ENCODE measurements at places on chromosomes 4 and X. TPM values are rescaled to one million over a fixed set of nuclear protein-coding genes. Genes with fewer than 3 reads are reported as not detected.

The LGI2 gene
- 2.5 TPM for total RNA-seq

The TEX11 gene
- total RNA-seq, result not detected

The F8A3 gene
- total RNA-seq, result 6.1 TPM

The CCKAR gene
- total RNA-seq, result not detected

The FMR1NB gene
- not detected for total RNA-seq

The PDE6B gene
- total RNA-seq, result 5.3 TPM

The GAGE12J gene
- not detected for total RNA-seq

The CT45A5 gene
- total RNA-seq, result not detected

The RPL10 gene
- total RNA-seq, result 7,767 TPM

The EGFL6 gene
- total RNA-seq, result 0.34 TPM

The ODAPH gene
- not detected for total RNA-seq

The NUP62CL gene
- 2.9 TPM for total RNA-seq

The HPSE gene
- 5.5 TPM for total RNA-seq

The SLAIN2 gene
- total RNA-seq, result 98.8 TPM

The USP17L18 gene
- not detected for total RNA-seq

The DCAF8L2 gene
- total RNA-seq, result not detected

The EDA gene
- total RNA-seq, result 5.6 TPM

The SUPT20HL2 gene
- 0.52 TPM for total RNA-seq

The UBE2A gene
- total RNA-seq, result 28.0 TPM

The GCNA gene
- total RNA-seq, result 0.46 TPM

The BMPR1B gene
- 35.7 TPM for total RNA-seq

The PRMT9 gene
- 29.2 TPM for total RNA-seq

The FRG2 gene
- not detected for total RNA-seq

The HEPH gene
- 21.0 TPM for total RNA-seq

The TRIML2 gene
- not detected for total RNA-seq

The MTTP gene
- total RNA-seq, result 2.2 TPM

The FGA gene
- 2.4 TPM for total RNA-seq

The BEX1 gene
- 8.3 TPM for total RNA-seq

The ARSJ gene
- 4.4 TPM for total RNA-seq

The CTAG1B gene
- total RNA-seq, result not detected

The SMC1A gene
- 34.1 TPM for total RNA-seq

The DDIT4L gene
- total RNA-seq, result 5.6 TPM

The IQSEC2 gene
- 9.7 TPM for total RNA-seq

The CSAG3 gene
- not detected for total RNA-seq

The ADAD1 gene
- total RNA-seq, result not detected

The SPANXD gene
- total RNA-seq, result not detected

The CSAG2 gene
- total RNA-seq, result not detected

The SOX3 gene
- not detected for total RNA-seq

The IL2 gene
- 2.3 TPM for total RNA-seq

The ITM2A gene
- total RNA-seq, result 268 TPM

The IRS4 gene
- total RNA-seq, result 9.0 TPM

The MCUB gene
- total RNA-seq, result 7.6 TPM

The NWD2 gene
- not detected for total RNA-seq

The CLTRN gene
- 1.2 TPM for total RNA-seq

The HDX gene
- 5.7 TPM for total RNA-seq

The FDCSP gene
- total RNA-seq, result not detected

The PNCK gene
- total RNA-seq, result 2.3 TPM

The F11 gene
- total RNA-seq, result not detected
